Stimulated activated naive B cell treated with anti-CD40 and anti-IgM and Interleukin-4, amounts not matched to agents 10 μg/mL and 1 μg/mL and 100 μg/mL, for 72 hours (primary cell): ENCODE measurements at places on chromosomes 7 and 10.

DNA sequence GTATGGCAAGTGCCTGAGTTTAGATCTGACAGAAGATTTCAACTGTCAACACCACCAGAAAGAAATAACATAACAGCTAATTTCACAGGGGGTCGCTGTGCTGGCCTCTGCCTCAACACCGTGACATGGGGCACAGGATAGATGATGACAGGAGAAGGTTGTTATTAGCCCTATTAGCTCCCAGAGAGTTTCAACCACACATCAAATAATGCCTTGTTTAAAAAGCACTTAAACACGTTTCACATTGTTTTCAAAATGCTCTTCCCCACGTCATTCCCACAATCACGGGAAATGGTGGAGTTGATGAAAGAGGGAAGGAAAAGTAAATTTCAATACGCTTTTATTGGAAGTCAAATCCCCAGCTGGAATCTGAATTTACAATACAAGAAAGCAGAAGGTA lies 184.7 kb downstream of the MAGI2 start:
- H3K36me3 ChIP-seq: no peaks in the 10 kb centered on the region
- H3K4me1 ChIP-seq: no peaks in the 10 kb centered on the region
- H3K4me3 ChIP-seq: no peak overlapping the region
- H3K27ac ChIP-seq: no peak overlapping the region
- no peaks in the 10 kb centered on the region for H3K27me3 ChIP-seq
- no peak for DNase-seq

- peaks cover 35% of the 10 kb centered on the region for H3K36me3 ChIP-seq
- H3K4me3 ChIP-seq: no peak overlapping the region
- H3K27me3 ChIP-seq: no peaks in the 10 kb centered on the region
- DNase-seq: no peak
Measured at GRCh38 chr7:772005-772294, 44.9 kb upstream of the PRKAR1B start.

DNA sequence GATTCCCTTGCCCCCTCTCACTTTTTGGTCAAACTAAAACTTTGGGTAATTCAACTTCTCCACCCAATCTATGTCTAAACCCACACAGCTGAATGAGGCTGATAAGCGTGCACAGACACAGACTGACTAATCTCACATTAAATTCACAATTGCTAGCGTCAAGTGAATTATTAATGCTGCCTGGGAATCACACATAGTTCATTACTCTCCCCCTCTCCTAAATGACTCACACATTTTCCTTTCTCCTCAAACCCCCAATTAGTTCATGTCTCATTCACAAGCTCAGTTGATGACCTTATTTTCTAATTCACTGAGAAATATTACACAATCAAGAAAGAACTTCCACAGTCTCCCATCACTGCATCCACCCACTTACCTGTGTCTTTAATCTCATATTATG lies 14.5 kb downstream of the KLF14 start:
- no peak overlapping the region for H3K4me3 ChIP-seq
- no peak overlapping the region for H3K27ac ChIP-seq
- DNase-seq: no peak
- H3K36me3 ChIP-seq: no peaks in the 10 kb centered on the region

GRCh38 chr10:117462816-117463544 lies 79.6 kb upstream of the EMX2 start:
- no peaks in the 10 kb centered on the region for H3K36me3 ChIP-seq
- H3K27ac ChIP-seq: no peak overlapping the region
- peaks cover 18% of the 10 kb centered on the region for H3K27me3 ChIP-seq
- DNase-seq: no peak
- H3K4me1 ChIP-seq: no peaks in the 10 kb centered on the region
- no peak overlapping the region for H3K4me3 ChIP-seq

- H3K27ac ChIP-seq: no peak overlapping the region
- H3K27me3 ChIP-seq: peaks cover 7% of the 10 kb centered on the region
- no peaks in the 10 kb centered on the region for H3K4me1 ChIP-seq
Measured at GRCh38 chr10:1187151-1187854, 131.1 kb downstream of the WDR37 start.

- H3K4me1 ChIP-seq: peaks cover 1% of the 10 kb centered on the region
- no peak for DNase-seq
- no peaks in the 10 kb centered on the region for H3K27me3 ChIP-seq
- peaks cover 20% of the 10 kb centered on the region for H3K36me3 ChIP-seq
Measured at GRCh38 chr10:5419466-5420094, 7.2 kb downstream of the NET1 start.
